B cell (primary cell): ENCODE measurements at places on chromosomes 6 and 20.

GRCh38 chr6:119312875-119313338 lies 36.7 kb downstream of the MAN1A1 start:
- H3K36me3 ChIP-seq = no peaks in the 10 kb centered on the region
- H3K4me1 ChIP-seq = peaks cover 26% of the 10 kb centered on the region
- H3K27me3 ChIP-seq = no peaks in the 10 kb centered on the region
- DNase-seq = no peak

- DNase-seq = no peak
- no peak overlapping the region for H3K4me3 ChIP-seq
- H3K27me3 ChIP-seq = no peaks in the 10 kb centered on the region
- no peaks in the 10 kb centered on the region for H3K4me1 ChIP-seq
- H3K27ac ChIP-seq = no peak overlapping the region
- H3K36me3 ChIP-seq = no peaks in the 10 kb centered on the region
These were observed 57.0 kb upstream of the AIG1 start for GRCh38 chr6:143003676-143004075.

- H3K4me3 ChIP-seq = no peak overlapping the region
- no peaks in the 10 kb centered on the region for H3K4me1 ChIP-seq
- no peaks in the 10 kb centered on the region for H3K27me3 ChIP-seq
- no peaks in the 10 kb centered on the region for H3K36me3 ChIP-seq
- DNase-seq = no peak
These were observed 51.7 kb downstream of the PCNA start for GRCh38 chr20:5067877-5068645.

- H3K4me3 ChIP-seq = no peak overlapping the region
- no peak overlapping the region for H3K27ac ChIP-seq
- H3K36me3 ChIP-seq = peaks cover 4% of the 10 kb centered on the region
- no peaks in the 10 kb centered on the region for H3K27me3 ChIP-seq
- peaks cover 18% of the 10 kb centered on the region for H3K4me1 ChIP-seq
These were observed 199.9 kb downstream of the DTNBP1 start for GRCh38 chr6:15462717-15463525.

- H3K4me1 ChIP-seq = no peaks in the 10 kb centered on the region
- no peaks in the 10 kb centered on the region for H3K27me3 ChIP-seq
- H3K27ac ChIP-seq = no peak overlapping the region
- DNase-seq = no peak
These were observed 316.2 kb downstream of the ADGRB3 start for GRCh38 chr6:68951270-68951669.

- no peak overlapping the region for H3K4me3 ChIP-seq
- H3K4me1 ChIP-seq = peaks cover 4% of the 10 kb centered on the region
- H3K36me3 ChIP-seq = no peaks in the 10 kb centered on the region
These were observed 61.6 kb downstream of the PSMG4 start for GRCh38 chr6:3320238-3320811.

GRCh38 chr6:135902756-135903331 lies 51.3 kb downstream of the PDE7B start:
- H3K4me1 ChIP-seq = no peaks in the 10 kb centered on the region
- no peak overlapping the region for H3K4me3 ChIP-seq
- H3K27ac ChIP-seq = no peak overlapping the region
- H3K27me3 ChIP-seq = no peaks in the 10 kb centered on the region
- H3K36me3 ChIP-seq = no peaks in the 10 kb centered on the region

- H3K4me1 ChIP-seq = no peaks in the 10 kb centered on the region
- DNase-seq = no peak
- no peaks in the 10 kb centered on the region for H3K36me3 ChIP-seq
- H3K27me3 ChIP-seq = no peaks in the 10 kb centered on the region
- no peak overlapping the region for H3K4me3 ChIP-seq
These were observed 96.4 kb downstream of the MOXD1 start for GRCh38 chr6:132304891-132305305.

GRCh38 chr20:61643656-61644377 lies 391.8 kb downstream of the CDH4 start:
- H3K27ac ChIP-seq = no peak overlapping the region
- no peaks in the 10 kb centered on the region for H3K27me3 ChIP-seq
- H3K4me1 ChIP-seq = no peaks in the 10 kb centered on the region
- no peak for DNase-seq

- H3K27me3 ChIP-seq = no peaks in the 10 kb centered on the region
- H3K36me3 ChIP-seq = peaks cover 5% of the 10 kb centered on the region
- H3K27ac ChIP-seq = no peak overlapping the region
- no peak for DNase-seq
- H3K4me1 ChIP-seq = no peaks in the 10 kb centered on the region
- no peak overlapping the region for H3K4me3 ChIP-seq
These were observed 122.7 kb downstream of the TMEM242 start for GRCh38 chr6:157200611-157201010.

GRCh38 chr20:20816969-20817755 lies 104.7 kb upstream of the RALGAPA2 start:
- H3K4me3 ChIP-seq = no peak overlapping the region
- H3K27me3 ChIP-seq = no peaks in the 10 kb centered on the region
- no peak overlapping the region for H3K27ac ChIP-seq

DNA sequence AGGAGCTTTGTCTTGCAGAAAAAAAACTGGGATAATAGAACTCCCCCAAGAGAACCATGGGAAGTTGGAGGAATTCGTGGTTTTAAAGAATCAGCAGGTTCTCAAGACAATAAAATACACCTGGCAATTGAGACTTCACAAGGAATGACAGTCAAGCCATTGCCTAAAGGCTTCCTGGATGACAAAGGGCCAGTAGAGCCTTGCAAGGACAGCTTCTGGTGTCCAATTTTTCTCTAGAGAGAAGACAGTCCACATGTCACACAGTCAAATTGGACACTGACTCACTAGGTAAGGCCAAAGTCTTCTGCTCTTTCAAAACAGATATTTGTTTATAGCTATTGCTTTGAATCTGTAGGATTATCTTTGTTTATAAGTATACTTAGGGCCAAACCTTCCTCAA lies 80.3 kb upstream of the BMP5 start:
- no peak overlapping the region for H3K27ac ChIP-seq
- H3K4me3 ChIP-seq = no peak overlapping the region
- H3K36me3 ChIP-seq = no peaks in the 10 kb centered on the region
- no peaks in the 10 kb centered on the region for H3K27me3 ChIP-seq
- no peaks in the 10 kb centered on the region for H3K4me1 ChIP-seq

DNA sequence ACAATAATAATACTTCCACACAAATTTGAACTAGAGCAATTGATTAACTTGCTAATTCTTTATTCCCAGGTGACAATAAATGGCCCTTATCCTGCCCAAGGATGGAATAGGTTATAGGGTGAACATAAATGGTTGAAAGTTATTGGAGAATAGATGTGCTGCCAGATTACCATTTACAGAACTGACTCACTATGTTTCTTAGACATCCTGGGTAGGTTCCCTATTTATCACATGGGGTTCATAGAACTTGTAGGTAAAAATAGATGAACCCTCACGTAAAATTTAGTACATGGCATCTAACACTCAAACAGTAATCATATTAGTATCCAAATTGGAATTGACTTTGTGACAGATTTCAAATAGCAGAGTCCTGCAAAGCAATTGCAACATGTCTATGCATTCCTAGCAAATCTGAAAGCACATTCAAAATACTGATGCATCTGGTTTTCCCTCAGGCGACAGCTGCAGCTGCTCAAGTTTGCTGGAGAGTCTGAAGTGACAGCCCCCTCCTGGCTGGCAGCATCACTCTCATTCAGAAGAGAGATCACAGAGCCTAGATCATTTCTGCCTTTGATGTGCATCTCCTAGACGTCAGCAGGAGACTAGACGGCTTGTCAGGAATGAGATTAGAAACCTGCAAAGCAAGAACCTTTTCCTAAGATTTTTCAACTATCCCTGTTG lies 80.2 kb upstream of the RNF217 start:
- H3K36me3 ChIP-seq = no peaks in the 10 kb centered on the region
- no peak overlapping the region for H3K4me3 ChIP-seq
- H3K27ac ChIP-seq = no peak overlapping the region

DNA sequence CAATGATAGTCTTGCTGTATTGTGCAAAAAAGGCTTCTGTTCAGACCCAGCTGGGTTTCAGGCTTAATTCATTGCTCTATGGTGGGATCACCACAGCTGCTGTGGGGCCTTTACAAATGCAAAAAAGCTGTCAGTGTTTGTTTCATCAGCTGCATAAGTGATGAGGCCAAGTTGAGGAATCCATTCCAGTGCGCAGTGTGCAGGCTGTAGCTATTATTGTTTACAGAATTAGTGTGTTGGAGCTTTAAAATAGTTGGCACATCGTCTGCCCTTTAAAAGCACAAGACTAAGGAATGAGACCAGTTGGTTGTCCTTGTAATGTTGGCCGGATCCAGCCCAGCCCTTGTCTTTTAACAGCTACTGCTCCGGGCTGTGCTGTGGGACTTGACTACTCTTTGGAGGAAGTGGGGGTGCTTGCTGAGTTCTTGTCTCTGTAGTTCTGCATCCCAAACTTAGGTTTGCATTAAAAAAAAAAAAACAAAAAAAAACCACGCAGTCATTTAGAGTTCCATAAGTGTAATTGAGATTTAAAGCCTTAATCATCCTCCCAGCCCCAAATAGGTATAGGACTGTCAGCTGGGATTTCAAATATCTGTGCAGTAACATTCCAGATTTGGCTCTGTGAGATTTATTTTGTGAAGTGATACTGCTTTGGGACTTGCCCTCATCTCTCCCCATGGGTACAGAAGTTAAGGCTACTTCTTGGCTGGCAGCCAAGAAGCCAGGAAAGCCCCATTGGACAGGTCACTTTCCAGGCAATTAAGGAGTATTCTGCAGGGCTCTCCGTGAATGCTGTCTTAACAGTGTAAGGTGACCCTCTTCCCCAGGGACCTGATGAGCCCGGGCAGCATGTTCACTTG lies 19.3 kb downstream of the JARID2 start:
- H3K27ac ChIP-seq = peak overlapping the region; percentile 41
- no peak for DNase-seq
- peaks cover 74% of the 10 kb centered on the region for H3K4me1 ChIP-seq

DNA sequence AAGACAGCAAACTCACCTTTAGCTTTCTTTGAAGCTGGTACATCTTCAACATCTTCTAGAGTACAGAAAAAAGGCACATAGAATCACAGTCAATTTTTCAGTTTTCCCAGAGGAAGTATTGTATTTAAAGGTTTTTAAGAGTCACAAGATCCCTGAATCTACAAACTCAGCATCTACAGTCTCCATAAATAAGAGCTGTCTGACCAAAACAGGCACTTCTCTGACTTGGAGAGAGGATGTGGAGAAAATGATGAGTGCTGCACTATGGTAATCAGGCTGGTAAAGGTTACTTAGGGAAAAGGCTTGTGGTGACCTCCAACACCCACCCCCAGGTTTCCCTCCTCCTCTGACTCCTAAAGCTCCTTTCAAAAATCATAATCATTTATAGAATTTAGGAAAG lies 228.0 kb downstream of the CLVS2 start:
- H3K36me3 ChIP-seq = no peaks in the 10 kb centered on the region
- no peaks in the 10 kb centered on the region for H3K4me1 ChIP-seq
- no peaks in the 10 kb centered on the region for H3K27me3 ChIP-seq
- no peak overlapping the region for H3K4me3 ChIP-seq

DNA sequence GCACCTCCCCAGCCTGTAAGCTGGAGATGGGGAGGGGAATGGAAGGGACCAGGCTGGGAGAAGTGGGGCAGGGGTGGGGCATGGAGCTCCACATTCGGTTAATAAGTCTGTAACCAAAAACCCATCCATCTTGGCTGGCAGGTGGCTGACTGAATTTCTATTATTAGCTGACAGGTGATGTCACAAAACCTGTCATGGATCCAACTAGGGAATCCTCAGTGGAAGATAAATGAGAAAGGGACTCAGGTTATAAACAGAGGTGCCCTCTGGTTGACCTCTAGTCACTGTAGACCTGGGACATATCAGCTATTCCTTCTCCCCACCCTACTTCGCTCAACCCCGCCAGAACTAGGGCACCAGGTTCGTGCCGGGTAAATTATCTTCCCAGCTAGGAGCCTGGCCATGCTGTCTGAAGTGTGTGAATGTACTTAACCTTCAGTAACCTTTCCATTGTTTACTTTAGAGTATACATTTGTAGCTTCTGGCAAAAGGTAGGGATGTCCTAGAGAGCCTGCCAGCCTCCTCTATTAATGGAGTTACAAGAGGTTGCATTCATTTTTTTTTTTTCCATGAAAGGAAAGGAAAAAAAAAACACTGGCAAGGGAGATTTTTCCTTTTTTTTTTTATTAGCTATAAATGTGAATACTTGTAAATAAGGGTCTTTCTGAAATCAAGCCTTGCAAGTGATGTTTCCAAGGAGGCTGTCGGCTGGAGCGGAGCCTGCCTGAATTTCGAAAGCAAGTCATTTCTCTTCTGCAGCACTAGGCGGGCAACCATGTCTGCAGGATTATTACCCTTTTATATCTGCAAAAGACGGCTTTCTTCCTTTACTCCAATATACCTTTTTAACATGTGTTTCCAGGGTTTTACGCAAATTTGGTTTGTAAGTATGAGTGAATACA lies 135.9 kb downstream of the TMEM242 start:
- H3K4me3 ChIP-seq = no peak overlapping the region
- H3K36me3 ChIP-seq = peaks cover 95% of the 10 kb centered on the region
- H3K27ac ChIP-seq = no peak overlapping the region
- DNase-seq = no peak

DNA sequence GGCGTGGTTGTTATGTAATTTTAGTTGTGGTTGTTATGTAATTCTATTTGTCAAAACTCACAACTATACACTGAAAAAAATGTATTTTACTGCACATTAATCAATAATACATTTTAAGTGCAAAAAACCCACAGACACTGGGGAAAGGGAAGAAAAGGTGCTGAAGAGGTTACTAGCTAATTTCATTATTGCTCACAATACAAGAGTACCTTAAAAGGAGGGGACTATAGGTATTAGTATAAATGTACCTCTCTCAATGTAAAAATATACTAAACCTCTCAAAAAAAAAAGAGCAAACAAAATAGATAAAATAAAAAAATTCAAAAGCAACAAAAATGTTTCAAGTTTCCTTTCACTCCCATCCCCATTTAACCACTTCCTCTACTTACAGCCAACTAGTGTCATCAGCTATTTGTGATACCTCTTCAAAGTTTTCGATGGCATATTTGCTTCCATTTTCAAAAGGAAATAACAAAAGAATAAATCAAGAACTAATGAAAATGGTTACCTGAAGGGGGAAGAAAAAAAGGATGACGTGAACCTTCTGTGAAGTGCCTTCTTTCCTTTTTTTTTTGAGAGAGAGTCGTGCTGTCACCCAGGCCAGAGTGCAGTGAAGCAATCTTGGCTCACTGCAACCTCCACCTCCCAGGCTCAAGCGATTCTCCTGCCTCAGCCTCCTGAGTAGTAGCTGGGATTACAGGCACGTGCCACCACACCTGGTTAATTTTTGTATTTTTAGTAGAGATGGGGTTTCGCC lies 30.2 kb downstream of the RANBP9 start:
- H3K27ac ChIP-seq = peak overlapping the region; percentile 42
- H3K36me3 ChIP-seq = no peaks in the 10 kb centered on the region
- no peaks in the 10 kb centered on the region for H3K27me3 ChIP-seq
- H3K4me3 ChIP-seq = no peak overlapping the region
- DNase-seq = peak; percentile 29

- peaks cover 55% of the 10 kb centered on the region for H3K36me3 ChIP-seq
- H3K4me1 ChIP-seq = no peaks in the 10 kb centered on the region
- no peak overlapping the region for H3K27ac ChIP-seq
- H3K4me3 ChIP-seq = no peak overlapping the region
- no peaks in the 10 kb centered on the region for H3K27me3 ChIP-seq
These were observed 393.6 kb downstream of the ESR1 start for GRCh38 chr6:152201120-152201519.

GRCh38 chr6:45595010-45595851 lies 217.5 kb upstream of the SUPT3H start:
- H3K27me3 ChIP-seq = no peaks in the 10 kb centered on the region
- H3K4me1 ChIP-seq = no peaks in the 10 kb centered on the region
- DNase-seq = no peak
- H3K36me3 ChIP-seq = no peaks in the 10 kb centered on the region
